ENCODE measurements at places on chromosomes 7 and 10.

- DNase-seq = no peak
Measured at GRCh38 chr10:60870416-60870728, 73.6 kb downstream of the RHOBTB1 start.

- no peak for DNase-seq
Measured at GRCh38 chr7:91068136-91068795, 196.0 kb upstream of the FZD1 start.

DNA sequence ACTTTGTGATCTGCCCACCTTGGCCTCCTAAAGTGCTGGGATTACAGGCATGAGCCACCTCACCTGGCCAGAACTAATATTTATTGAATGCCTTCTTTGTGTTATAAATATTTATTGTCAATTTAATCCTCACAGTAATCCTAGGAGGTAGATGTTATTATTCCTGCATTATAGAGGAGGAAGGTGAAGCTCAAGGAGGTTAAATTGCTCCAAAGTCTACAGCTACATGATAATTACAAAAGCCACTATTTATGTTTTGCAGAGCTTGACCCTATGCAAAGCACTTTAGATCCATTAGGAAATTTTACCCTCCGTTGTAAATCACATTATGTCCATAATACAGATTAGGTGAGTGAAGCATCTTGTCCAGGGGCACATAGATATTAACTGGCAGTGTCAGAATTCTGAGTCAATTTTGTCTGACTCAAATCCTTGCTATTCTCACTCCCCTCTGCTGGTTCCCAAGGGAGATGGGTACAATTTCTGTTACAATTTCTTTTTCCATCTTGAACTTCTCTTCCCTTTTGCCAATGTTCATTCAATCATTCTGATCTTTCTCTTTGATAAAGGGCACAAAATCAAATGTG, 25.7 kb upstream of the CDK14 start:
- no peak for DNase-seq

DNA sequence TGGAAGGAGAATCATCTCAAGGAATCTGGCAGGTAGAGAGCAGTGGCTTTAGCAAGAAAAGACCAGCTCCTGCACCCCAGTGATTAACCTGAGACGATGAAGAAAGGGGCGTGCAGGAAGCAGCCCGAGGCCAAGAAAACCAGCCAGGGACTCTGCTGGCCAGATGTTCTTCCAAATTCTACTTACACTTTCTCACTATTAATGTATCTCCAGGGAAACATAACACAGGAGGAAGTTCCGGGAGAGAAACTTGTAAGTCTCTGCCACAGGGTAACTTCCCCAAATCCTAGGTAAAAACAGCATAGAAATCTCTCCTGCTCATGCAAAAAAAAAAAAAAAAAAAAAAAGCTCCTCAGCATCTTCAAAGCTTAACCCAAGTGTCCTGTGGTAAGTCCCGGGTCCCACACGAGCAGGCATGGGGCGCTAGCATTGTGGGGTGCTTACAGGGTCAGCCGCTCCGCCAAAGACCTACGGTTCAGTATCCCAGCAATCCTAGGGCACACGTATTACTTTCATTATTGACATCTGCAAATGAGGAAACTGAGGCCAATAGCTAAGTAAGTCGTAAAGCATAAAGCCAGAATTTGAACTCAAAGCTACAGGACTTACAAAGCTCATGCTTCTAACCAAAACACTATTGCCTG, 97.2 kb upstream of the GNA12 start:
- DNase-seq = no peak

GRCh38 chr7:35313575-35313974, 59.7 kb upstream of the TBX20 start:
- no peak for DNase-seq

DNA sequence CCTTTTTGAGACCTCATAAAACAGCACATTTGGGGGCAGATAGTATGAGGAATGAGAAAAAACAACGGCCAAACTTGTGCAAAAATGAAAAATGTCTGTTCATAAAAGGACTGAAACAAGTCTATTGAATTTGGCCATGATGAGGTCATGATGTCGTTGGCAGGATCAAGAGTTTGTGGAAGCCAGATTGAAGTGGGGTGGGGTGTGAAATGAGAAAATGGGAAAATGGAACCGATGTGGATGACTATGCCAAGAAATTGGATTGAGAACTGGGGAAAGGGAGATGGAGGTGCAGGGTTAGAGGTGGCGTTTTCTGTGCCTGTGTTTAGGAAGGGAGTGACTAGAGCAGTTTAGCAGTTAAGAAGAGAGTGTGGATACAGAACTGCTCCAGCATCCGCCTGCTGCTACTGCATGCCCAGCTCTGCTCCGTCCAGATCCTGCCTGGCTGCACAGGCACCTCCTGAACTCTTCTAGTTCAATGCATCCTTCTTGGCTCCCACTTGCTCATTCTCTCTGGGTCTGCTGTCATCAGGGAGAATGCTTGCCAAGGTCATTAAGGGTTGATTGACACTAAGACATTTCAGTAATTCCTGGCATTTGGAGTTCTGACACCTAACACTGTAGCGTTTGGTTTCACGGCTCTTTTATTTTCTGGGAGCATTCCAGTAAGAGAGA, 111.9 kb downstream of the GALNT17 start:
- DNase-seq = no peak

DNA sequence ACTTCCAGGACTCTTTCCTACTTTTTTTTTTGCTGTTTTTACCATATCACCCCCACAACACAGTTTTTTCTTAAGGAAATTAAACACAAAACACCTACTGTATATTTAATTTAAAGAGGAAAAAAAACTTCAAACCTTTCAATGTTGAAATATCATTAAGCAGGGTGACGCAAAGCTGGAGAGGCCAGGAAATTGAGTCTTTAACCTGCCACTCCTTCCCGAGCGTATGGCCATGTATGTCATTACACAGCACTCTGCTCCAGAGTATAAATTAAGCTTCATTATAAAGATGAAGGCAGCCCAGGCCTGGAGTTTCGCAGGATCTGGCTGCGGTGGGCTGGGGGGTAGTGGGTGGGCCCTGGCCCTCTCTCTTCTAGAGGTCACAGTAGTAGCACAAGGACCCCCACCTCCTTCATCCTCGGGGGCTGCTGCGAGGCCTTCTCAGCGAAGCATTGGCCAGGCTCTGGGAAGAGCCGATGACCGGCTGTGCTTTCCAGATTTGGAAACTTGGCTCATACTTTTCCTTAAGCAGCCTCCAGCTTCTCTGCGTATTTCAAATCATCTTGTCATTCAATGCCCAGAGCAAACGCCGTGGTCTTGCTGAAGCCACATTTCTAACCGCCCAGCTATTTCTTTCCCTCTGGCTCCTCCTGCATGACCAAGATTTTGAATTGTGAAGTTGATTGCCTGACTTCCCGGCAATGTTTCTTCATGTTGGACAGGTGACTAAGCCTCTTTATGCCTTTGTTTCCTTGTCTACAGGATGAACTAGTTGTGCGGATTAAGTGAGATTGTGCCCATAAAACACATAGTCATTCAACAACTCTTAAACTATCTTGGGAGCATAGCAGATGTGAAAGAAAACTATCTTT, 765.1 kb downstream of the SUGCT start:
- DNase-seq = no peak

DNA sequence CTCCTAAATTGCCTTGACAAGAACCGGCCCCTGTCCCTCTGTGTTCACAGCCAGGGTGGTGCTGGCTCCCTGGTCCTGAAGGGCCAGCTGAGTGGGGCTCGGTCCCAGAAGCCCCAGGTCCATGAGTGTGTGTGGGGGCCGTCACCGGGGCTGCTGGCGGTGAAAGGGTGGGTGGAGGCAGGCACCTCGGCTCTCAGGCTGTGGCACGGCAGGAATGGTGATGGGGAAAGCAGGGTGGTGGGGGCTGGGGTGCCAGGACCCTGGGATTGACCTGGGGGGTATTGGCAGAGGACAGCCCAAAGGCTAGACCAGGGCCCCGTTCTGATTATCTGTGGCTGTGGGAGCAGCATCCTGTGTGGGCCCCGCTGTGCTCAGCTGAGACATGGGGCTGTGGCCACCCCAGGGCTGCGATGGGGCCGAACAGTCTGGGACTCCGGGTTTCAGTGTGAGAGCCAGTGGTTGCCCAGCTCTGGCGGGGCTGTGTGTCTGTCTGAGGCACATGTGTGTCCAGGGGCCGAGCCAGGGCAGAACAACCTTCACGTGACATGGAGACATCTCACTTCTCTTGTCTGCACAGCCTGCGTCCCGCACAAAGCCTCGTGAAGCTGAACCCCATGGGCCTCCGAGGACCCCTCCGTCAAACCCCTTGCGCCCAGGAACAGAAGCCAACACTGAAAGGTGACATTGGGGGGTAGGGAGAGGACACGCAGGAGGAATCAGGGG, 144.2 kb downstream of the ELFN1 start:
- no peak for DNase-seq

DNA sequence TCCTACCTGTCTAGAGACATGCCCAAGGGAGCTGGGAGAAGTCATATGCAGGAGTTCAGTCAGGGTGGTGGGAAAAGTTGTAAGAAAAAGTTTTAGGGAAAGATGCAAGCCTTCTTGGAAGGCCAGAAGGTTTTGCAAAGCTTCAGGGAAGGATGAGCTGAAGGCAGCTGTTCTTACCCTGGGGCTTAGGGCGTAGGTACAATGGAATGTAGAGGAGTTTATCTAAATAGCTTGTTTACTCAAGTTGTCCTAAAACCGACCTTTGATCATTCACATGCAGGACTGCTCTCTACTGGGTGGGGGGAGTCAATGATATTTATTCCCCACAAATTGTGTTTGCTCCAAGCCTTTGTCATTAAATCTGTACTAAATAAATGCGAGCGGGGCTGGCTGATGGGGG, 277.0 kb downstream of the CRPPA start:
- DNase-seq = no peak

GRCh38 chr10:97518301-97519043, 19.7 kb downstream of the UBTD1 start:
- DNase-seq = no peak

DNA sequence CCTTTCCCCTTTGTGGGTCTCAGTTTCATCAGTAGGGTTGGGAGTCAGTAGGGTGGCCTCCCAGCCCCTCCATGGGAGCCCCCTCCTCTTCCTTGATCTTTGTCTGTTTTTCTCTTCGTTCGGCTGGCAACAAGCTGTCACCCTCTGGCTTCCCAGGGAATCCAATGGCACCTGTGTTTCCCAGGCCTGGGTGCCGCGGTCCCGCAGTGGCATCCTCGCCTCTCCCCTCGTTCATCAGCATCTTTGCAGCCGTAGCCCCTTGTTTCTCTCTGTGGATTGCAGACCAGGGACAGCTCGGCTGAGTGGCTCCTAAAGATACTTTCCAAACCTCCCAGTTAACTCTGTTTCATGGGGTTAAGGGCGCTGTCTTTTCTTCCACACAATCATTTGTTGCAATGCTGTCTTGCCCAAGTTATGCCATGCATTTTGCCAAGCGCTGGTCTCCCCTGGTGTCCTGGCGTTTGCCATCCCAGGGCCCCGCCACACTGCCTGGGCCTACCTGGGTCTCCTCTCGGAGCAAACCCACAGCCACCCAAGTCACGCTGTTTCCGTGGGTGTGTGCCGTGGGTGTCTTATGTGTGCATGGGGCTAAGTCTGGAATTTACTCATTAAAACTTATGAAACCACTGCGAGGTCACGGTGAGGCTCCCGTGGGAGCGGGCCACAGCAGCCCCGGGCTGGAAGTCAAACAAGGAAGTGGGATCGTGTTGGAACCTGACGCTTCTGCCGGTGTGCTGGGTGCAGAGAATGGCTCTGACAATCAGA, 189.4 kb upstream of the SHH start:
- DNase-seq = no peak

- no peak for DNase-seq
Measured at GRCh38 chr10:132628966-132629900, 91.6 kb downstream of the INPP5A start.

DNA sequence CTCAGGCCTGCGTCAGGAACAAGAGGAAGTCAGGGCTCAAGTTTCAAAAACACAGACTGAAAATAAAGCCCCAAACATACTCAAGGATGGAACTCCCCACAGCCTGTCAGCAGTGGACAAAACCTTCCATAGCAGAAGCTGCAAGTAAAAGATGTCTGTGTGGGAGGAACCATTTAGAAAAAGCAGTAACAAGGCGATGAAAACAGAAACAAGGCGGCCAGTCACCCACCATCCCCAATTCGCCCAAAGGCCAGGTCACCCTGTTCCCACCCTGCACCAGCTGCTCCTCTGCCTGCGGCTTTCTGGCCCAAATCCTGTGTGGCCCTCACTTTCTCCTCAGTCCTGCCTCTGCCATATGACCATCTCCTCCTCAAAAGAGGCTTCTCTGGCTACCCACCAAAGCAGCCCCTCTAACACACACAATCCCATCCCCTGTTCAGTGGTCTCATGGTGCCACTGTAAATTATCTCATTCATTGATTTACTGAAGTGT, 27.8 kb downstream of the KCNMA1 start:
- DNase-seq = no peak

DNA sequence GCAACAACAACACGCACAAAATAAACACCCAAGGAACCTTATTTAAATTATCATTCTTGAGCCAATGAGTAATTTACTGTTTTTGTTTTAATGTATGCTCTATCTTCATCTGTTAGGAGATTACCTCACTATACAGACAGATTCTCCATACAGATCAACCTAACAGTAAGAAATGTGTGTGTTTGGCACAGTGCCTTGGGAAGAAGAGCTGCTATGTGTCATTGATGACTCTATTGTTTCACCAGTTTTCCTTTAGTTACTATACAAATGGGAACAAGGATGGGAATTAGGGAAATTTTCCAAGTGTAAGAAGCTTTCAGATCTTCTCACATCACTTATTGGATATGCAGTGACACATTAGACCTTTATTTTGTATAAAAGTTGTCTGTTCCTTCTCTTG, 640.3 kb downstream of the NRG3 start:
- no peak for DNase-seq

GRCh38 chr10:25232204-25232603, 57.4 kb downstream of the GPR158 start:
- no peak for DNase-seq

GRCh38 chr10:125584954-125585353, 98.0 kb downstream of the TEX36 start:
- no peak for DNase-seq

- DNase-seq = no peak
Measured at GRCh38 chr7:140659856-140660255, 12.9 kb upstream of the ADCK2 start.

- DNase-seq = no peak
Measured at GRCh38 chr10:129914960-129915359, 49.1 kb downstream of the EBF3 start.

GRCh38 chr10:128530301-128530700, 404.1 kb upstream of the MKI67 start:
- no peak for DNase-seq

DNA sequence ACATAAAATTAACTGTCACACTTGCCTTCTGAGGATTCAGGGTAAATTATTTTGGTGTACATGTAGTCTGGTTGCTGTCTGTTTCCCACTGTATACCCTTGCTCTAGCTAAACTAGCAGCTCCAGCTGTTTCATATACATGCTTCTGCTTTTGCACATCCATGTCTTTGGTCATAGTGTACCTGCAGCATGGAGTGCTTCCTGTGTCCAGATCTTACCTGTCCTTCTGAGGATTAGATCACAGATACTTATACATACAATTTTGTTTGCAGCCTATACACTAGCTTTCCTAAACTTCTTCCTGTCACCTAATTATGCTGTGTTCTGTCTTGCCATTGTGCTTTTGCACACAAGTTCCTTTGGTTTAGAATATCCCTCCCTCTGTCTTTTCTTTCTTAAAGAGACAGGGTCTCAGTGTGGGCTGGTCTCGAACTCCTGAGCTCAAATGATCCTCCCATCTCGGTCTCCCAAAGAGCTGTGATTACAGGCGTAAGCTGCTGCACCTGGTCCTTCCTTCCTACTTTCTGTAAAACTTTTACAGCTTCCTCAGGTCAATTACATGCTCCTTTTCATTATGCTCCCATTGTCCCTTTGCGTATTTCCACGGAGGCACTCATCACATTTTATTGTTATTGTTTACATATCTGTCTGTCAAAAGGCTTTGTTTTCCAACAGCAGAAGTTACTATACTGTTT, 33.8 kb downstream of the TPST1 start:
- no peak for DNase-seq
